ENCODE measurements at places on chromosomes 4 and X.

GRCh38 chr4:56959100-56959499, 18.3 kb downstream of the NOA1 start:
- no peak for DNase-seq

DNA sequence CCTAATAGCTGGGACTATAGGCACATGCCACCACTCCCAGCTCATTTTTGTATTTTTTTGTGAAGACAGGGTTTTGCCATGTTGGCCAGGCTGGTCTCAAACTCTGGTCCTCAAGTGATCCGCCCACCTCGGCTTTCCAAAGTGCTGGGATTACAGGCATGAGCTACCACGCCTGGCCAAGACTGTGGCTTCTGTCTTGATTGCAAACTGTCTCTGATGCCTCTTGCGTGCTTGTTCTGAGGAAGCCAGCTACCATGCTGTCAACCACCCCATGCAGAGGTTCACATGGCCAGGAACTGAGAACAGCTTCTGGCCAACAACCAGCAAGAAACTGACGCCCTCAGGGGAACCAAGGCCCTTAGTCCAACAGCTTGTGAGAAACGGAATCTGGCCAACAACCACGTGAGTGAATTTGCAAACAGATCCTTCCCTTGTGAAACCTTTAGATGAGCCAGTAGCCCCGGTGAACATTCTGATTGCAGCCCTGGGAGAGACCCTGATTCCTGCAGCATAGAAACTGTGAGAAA, 71.2 kb downstream of the SUPT20HL2 start:
- DNase-seq = no peak

GRCh38 chrX:810186-810585, 179.6 kb downstream of the SHOX start:
- no peak for DNase-seq

- DNase-seq = no peak
Measured at GRCh38 chrX:6667048-6667768, 132.3 kb upstream of the VCX3A start.

DNA sequence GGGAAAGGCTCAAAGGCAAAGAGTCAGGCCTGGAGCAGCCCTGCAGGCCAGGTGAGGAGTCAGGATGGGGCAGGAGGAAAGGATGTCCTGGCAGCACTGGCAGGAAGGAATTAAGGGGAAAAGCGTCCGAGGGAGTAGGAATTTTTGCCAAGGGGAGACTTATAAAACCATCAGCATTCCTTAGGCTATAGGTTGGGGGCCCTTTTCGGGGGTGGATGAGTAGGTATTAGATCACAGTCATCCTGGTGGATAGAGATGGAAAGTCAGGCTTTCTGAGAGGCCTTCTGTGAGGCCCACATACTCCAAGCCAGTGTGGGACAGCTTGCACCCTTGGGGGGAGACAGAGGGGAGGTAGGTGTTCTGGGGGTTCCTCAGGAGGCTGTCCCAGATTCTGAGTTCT, 12.3 kb downstream of the STARD8 start:
- no peak for DNase-seq

DNA sequence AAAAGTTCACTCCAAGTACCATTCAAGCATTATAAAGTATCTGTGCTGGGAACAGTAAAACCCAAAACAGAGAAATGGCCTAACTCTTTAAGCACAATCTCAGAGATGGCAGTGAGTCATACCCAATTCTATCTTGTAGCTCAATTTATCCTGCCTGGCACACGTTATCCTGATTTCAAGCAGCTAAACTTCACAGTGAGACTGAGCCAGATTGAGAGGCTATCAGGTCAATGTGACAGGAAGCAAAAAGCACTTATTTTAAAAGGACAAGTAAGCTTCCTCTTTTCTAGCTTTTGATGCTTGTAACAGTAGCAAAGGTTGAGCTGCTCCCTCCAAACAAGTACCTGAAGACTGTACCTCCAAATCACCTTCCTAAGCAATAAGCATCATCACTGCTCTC, 324.9 kb downstream of the NAF1 start:
- DNase-seq = no peak

GRCh38 chrX:38351346-38351745, 1.1 kb upstream of the OTC start:
- DNase-seq = no peak

GRCh38 chr4:7828011-7828720, 111.5 kb downstream of the AFAP1 start:
- DNase-seq = no peak

- no peak for DNase-seq
Measured at GRCh38 chr4:141569141-141569540, 67.2 kb upstream of the IL15 start.

GRCh38 chr4:13329963-13330362, 154.2 kb downstream of the RAB28 start:
- DNase-seq = no peak

- DNase-seq = no peak
Measured at GRCh38 chr4:3271131-3271530, 21.7 kb upstream of the RGS12 start.

GRCh38 chr4:84799318-84799717, 167.2 kb downstream of the WDFY3 start:
- DNase-seq = no peak

- no peak for DNase-seq
Measured at GRCh38 chrX:154829926-154830442, 4.5 kb downstream of the SMIM9 start.

DNA sequence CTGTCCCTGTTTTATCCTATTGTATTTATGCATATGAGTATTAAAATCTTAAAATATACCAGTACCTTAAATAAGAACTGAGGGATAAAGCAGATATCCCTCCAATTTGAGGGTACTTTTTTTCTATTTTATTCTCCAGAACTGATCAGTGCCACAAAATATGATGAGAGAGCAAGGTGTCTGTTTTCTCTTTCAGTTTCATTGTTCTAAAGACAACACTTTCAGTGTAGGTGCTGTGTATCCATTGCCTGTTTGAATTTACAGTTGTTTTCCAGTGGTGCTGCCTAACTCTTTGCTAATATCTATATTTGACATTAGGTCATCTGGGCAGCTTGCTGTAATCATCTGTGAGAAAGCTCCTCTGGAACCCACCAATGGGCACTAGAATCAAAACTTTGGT, 394.7 kb downstream of the IL1RAPL1 start:
- DNase-seq = no peak

GRCh38 chr4:14169460-14169859, 541.9 kb upstream of the BOD1L1 start:
- DNase-seq = no peak

- DNase-seq = no peak
Measured at GRCh38 chr4:138114434-138114833, 127.7 kb downstream of the SLC7A11 start.

- no peak for DNase-seq
Measured at GRCh38 chr4:2419814-2420213, 1.1 kb downstream of the CFAP99 start.

DNA sequence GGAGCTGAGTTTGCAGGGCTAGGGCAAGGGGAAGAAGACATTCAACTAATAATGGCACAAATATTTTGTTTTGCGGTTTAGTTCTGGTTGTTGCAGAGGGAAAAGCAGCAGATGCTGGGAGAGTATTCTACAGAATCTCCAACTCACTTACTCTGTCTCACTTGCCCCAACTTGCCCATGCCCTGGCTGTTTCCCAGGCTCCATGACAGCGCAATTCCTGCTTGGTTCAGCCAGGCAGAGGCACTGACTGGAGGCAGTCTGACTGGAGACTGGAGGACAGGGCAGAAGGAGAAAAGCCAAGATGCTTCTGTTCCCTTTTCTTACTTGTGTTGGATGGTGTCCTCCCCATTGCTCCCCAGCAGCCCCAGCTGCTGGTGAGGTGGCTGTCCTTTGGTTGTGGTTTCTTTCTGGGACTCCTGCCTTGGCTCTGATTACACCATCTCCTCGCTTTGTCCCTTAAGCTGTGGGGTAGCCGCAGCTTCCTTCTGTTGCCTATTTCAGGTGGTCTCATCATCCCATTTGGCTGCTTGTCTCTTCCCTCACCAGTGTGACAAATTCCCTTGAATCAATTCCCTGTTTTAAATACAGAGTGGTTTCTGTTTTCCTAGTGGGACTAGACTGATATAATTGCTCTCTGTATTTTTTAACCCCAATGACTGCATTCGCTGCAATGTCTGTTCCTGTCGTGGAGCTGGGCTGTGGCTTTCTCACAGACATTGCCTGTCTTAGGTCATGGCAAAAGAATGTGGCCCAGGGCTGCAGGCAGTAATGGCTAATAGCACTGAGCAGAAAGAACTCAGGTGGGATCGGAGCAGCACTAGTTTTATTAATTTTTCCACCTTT, 24.2 kb upstream of the RASL11B start:
- no peak for DNase-seq

DNA sequence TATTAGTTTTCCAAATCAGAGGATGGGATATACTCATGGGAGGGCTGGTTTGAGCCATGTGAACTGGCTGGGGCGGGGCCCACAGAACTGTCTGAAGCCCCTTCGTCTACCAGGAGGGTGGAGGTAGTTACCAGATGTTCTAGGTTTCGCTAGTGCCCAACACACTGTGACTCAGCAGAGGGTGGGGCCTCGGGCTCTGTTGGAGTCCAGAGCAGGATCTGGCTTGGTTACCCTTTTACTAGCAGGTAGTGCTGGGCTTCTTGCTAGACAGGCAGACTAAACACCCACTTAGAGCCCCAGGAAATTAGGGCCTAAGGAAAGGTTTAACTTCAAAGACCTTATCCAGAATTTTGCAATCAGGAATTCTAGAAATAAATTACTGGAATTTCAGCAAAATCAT, 56.2 kb upstream of the CHRDL1 start:
- DNase-seq = no peak

DNA sequence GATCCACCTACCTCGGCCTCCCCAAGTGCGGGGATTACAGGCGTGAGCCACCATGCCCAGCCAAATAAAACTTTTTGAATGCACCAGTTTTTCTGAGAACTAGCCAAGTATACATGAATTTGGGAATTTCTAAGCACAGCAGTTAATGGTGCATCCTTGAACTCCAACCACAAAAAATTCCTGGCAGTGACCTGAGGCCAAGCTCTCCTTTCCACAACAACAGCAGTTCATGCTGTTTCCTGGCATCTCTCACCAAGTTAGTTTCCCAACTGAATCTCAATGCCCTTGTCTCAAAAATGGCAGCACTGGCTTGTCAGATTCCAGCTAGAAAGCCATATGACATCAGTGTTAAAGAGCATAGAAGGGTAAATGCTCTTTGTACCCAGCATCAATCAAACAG, 15.9 kb upstream of the XKRX start:
- DNase-seq = no peak

DNA sequence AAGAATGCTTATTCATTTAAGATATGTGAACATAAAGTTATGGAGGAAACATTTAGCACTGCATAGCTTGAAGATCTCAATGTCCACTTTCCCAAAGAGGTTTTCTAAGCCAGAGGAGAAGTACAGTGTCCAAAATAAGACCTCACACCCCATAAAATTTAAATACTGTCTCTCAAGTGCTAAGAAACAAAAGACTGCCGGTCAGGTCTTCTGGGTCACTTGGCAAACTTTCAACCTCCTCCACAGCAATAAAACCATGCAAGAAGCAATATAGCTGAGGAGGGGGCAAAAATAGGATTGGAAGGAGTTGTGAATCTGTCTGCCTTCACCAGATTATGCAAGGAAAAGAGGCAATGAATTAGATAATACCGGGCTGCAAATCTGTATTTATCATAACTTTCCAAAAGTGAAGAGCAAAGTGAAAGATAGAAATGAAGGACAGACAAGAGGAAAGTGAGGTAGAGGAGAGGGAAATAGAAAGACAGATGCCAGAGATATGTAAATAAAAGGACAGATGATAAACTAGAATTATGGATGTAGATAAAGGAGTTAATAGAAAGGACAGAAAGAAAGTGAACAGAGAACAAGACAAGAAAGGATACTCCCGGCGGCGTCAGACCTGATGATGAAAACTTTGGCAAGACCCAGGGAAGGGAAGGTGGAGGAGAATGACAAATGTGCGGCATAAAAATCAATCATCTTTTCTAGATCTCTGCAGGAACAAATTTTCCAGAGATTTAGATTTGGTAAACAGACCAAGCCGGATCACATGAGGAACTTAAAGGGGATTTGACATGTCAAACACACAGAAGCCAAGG, 152.7 kb upstream of the FAM241A start:
- no peak for DNase-seq
